ENCODE measurements at places on chromosomes 2 and 18.

GRCh38 chr18:830315-830901, 18.4 kb upstream of the YES1 start:
- DNase-seq: no peak

DNA sequence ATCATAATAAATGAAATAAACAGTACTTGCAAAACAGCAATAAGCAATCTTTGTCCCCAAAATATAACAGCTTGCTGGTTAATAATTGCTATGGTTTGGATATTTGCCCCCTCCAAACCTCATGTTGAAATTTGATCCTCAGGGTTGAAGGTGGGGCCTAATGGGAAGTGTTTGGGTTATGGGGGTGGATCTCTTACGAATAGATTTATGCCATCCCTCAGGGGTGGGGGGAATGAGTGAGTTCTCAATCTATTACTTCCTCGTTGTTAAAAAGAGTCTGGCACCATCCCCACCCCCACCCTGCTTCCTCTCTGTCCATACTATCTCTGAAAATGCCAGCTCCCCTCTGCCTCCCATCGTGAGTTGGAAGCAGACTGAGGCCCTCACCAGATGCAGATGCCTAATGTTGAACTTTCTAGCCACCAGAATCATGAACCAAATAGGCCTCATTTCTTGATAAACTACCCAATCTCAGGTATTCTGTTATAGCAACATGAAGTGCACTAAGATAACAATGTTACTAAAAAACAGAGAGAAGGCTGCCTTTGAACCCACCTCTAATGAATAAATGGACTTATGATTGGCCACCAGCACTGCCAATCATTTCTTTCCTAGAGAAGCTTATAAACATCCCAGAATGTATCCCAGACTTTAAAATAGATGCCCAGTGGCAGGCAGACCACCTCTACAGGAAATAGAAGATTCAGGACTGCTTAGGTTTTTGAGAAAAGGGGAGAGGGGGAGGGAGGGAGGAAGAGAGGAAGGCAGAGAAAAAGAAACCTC, 90.1 kb downstream of the ALPK2 start:
- DNase-seq: no peak

GRCh38 chr2:196403471-196403870, 232.1 kb upstream of the STK17B start:
- no peak for DNase-seq

- DNase-seq: no peak
These were observed 30.2 kb downstream of the ITGB1BP1 start for GRCh38 chr2:9392898-9393765.

DNA sequence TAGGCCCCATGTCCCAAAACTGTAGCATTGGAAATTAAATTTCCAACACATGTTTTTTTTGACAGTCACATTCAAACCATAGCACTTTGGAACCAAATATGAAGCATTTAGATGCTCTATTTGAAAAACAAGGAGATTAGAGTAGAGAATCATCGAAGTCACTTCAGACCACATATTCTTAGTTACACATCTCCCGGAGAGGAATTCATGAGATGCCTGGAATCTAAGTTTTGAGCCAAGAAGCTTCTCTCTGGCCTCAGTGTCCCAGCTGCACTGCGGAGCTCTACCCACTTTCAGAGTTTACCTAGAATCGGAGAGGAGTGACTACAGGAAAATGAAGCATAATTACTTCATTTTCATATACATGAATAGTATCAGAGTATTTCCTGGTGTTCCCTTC, 385.9 kb downstream of the TNS1 start:
- DNase-seq: no peak

- no peak for DNase-seq
These were observed 136.5 kb upstream of the SP5 start for GRCh38 chr2:170578606-170579005.

DNA sequence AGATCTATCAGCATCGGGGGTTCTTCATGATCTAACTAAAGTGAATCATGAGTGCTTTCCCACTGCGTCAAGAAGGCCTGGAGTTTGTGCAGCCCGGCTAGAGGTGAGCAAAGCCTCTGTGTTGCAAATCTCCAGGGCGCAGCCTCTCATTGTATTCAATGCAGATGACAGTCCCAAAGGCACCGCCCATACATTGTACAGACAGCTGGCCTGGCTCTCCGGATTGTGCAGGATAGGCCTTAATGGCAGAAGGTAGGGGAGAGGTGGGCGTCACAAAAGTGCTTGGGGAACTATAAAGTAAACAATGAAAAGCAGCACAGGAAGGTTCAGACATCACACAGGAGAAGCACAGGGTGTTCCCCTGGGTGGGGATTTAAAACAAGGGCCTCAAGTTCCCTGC, 907 bp upstream of the GYPC start:
- DNase-seq: no peak

GRCh38 chr2:210577263-210578071, 21.1 kb downstream of the CPS1 start:
- DNase-seq: no peak

GRCh38 chr18:36872329-36872728, 43.4 kb downstream of the KIAA1328 start:
- no peak for DNase-seq

- no peak for DNase-seq
These were observed 131.7 kb downstream of the GCA start for GRCh38 chr2:162475661-162476060.

DNA sequence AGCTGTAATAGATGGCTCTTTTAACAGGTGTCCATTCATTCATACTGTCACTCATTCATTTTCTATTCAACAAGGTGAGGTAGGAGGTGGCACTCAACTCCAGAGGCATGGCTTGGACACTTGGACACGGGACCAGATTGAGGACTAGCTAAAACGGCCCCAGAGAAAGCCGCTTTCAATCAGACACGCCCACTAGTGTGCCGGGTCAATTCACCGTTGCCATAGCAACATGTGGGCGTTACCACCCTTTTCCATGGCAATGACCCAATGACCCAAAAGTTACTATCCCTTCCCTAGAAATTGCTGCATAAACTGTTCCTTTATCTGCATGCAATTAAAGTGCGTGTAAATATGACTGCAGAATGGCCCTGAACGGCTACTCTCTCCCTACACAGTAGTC, 49.2 kb upstream of the LGALSL start:
- DNase-seq: no peak

GRCh38 chr18:12726331-12726730, 23.5 kb downstream of the PSMG2 start:
- DNase-seq: no peak

GRCh38 chr2:102050854-102051391, 59.2 kb downstream of the IL1R2 start:
- DNase-seq: no peak

GRCh38 chr18:26745288-26746181, 120.0 kb downstream of the AQP4 start:
- no peak for DNase-seq

GRCh38 chr2:187499941-187500532, 52.0 kb upstream of the CALCRL start:
- no peak for DNase-seq

- DNase-seq: no peak
These were observed 3.7 kb downstream of the DGUOK start for GRCh38 chr2:73930386-73930785.

DNA sequence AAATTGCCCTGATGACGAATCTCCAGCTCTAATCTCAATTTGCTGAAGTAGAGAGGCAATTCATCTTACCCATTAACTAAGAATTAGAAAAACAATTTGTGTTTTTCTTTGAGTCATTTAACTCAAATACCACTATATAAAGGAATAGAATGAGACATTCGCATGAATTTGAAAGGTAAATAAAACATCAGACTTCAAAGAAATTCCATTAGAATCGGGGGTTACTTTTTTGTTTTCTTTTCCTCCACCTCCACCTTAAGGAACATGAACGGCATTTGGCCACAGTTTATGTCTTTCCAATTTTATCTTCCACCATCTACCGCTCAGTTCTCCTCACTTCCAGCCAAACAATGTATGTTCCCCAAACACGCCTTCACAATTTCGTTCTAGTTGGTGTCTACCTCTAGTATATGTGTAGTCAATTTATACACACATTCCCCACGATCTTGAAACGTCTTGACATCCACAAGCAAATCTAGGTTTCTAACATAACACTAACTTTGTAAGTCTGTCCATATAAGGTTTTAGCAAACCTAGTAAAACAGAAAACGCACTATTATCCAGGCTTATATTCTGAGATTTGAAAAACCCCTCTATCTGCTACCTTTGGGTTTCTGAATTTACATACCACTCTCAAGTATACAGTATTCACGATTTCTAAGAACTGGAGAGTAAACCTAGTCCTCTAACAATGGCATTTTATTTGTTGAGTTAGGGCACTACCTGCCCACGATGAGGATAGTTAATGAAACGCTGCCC, 1.2 kb upstream of the SMCHD1 start:
- no peak for DNase-seq

GRCh38 chr2:103656558-103656957, 894.7 kb downstream of the TMEM182 start:
- DNase-seq: no peak

GRCh38 chr2:117983040-117983439, 30.8 kb downstream of the CCDC93 start:
- DNase-seq: no peak

- DNase-seq: no peak
These were observed 52.8 kb upstream of the HAAO start for GRCh38 chr2:42844901-42845821.

- no peak for DNase-seq
These were observed 315.6 kb downstream of the INSIG2 start for GRCh38 chr2:118403658-118404451.

- no peak for DNase-seq
These were observed 39.2 kb upstream of the BIN1 start for GRCh38 chr2:127146071-127146725.

GRCh38 chr2:190535121-190535439, 558 bp upstream of the NEMP2 start:
- DNase-seq: no peak

DNA sequence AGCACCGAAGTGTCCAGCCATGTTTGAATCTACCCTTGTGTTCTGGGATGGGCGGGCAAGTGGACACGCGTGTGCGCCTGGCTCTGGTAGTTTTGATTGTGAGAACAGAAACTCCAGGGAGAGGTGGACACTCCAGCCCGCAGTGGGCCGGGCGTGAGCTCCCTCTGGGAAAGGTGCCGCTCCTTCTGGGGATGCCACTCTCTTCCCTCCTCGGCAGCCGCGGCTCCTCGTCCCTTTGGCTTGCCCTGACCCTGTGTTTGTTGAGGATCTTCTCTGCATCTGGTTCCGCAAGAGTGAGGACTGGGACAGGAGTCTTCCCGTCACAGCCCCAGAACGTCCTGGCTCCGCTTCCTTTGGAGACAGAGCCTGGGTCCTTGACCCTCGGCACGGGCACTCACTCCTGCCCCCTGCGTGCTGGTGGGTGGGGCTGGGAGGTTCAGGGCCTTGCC, 1.3 kb downstream of the CTDP1 start:
- no peak for DNase-seq

DNA sequence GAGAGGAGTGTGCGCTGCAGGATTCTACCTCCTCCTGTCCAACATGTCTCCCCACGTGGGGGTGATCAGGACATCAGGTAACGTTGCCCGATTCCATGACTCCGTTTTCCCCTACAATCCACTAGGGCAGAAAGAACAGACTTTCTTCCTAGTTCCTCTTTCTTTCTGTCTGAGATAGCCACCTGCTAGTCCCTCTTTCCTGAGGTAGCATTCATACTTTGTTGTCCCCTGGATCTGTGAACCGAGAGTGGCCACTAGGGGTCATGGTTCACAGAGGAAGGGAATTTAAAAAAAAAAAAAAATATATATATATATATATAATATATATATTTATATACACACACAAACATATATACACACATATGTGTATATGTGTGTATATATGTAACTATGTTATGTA, 210.0 kb upstream of the ZNF521 start:
- no peak for DNase-seq
